HL-60 (cell line): ENCODE measurements at places on chromosomes 1 and 21.
A peak's percentile ranks its signal among the peaks of the same experiment; 100 is the strongest.

GRCh38 chr1:199854686-199855321 lies 172.7 kb upstream of the NR5A2 start:
- DNase-seq: no peak

DNA sequence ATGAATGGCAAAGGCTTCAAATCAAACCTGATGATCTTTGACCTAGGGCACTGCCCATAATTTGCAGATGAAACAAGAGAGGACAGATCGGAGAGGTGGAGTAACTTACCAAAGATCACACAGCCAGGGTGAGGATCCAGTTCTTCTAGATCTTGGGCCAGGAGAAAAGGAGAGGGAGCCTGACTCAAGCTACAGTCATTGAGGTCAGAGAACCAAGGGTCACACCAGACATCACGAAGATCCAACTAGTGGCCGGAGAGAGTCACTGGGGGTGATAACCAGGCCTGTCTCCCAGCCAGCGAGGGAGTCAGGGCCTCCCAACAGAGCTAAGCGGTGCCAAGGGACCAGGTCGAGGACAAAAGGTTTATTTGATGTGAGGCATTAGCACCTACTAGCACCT lies 115.0 kb downstream of the RIPK4 start:
- no peak for DNase-seq

DNA sequence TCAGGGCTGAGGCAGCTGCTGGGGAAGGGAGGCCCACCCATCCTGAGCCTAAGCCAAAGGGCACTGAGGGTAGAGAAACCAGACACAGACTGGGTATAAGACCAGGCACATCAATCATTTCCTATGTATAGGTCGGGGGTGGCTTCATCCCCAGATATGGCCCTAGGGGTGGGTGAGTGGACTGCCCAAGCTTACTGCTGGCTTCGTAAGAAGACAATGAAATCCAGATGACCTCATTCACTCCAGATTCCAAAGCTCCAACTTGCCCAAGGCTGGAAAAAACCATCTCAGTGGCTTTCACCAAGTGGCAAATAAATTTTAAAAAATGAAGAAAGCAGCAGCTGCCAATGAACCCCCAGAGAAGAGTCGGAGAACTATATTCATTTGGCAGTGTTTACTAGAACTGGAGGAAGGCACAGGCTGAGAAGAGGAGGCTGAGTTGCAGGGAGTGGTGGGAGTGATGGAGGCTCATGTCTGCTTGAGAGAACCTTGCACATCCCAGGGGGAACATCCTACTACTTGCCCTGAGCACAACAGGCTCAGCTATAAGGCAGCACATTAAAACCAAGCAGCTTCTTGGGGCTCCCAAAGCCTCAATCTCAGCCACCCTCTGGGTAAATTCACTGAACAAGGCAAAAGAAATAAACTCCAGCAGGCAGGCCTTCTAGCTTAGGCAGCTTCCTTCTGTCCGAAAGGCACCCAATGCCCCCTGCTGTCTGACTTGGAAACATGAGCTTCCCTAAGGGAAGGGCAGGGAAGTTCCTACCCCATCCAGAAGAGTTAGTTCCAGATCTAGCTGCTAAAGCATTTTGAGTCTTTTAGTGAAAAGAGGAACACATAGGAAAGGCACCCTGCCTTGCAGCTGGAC lies 14.1 kb downstream of the PEA15 start:
- DNase-seq: no peak

DNA sequence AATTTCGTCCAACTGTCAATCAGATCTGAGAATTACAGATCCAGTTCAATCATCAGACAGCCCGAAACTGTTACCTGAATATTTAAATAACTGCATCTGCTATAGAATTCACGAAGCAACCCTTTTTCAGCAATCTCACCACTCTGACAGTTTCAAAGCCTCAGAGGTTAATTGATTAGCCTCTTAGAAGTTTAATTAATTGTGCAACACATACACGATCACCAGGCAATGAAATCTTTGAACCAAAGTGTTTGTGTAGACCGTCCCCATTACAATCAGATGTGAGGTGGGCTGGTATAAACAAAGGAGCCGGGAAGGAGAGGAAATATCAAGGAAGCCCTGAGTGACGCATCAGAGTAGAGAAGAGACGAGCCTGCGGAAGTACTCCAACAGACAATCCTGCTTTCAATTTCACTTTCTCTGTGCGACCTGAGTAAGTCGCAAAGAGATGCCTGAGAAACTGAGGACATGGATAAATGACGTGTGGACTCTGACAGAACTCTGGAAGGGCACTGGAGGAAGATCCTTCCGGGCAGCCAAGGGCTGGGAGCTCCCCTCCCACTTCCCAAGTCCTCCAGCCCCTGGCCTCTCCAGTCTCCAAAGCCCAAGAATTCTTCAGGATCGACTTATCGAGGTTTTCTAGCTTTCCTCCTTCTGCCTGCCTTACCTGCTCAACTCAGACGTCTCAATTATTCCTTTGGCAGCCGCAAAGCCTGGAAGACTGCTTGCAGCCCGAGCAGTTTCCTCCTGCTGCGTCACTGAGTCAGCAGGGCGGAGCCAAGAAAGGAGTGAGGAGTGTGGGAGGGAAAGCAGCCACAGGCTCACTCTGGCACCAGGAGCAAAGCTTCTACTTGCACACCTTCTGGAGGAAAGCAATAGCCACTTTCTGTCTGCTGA lies at the start of gene RNASEL:
TSS of gene RNASEL (minus strand) at position 757 of the 897 bp plus-strand sequence. CDS start 2,450 bp downstream, outside the sequence.
- peak; percentile 76 for DNase-seq

DNA sequence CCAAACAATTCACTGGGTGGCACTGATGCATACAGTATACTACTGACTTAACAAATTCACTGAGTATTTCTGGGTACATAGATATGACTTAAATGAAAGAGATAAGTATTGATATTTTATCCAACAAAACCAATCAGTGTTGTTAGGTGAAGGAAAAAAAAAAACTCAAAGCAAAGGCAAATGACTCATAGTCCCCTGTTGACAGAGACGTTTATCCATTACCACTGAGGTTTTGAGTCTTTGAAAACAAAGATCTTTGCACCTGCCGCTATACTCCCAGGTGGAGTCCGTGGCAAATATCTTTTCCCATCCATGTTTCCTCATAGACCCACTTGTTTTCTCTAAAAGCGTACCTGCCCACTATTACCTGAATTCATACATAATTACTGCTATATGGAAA lies 18.4 kb downstream of the DYNLT5 start:
- DNase-seq: no peak

GRCh38 chr1:82486468-82486867 lies 685.7 kb downstream of the ADGRL2 start:
- no peak for DNase-seq
